ENCODE measurements at places on chromosomes 13 and 19. TPM values are rescaled to one million over a fixed set of nuclear protein-coding genes. Genes with fewer than 3 reads are reported as not detected.

The LGALS4 gene
- 0.54 TPM for total RNA-seq

The PRTN3 gene
- 0.72 TPM for total RNA-seq

The CLC gene
- total RNA-seq, result 0.37 TPM

The JSRP1 gene
- total RNA-seq, result 0.66 TPM

The NLRP11 gene
- total RNA-seq, result 2.4 TPM

The RAB20 gene
- total RNA-seq, result 14.6 TPM
